Tibial artery (tissue), 4 donors: ENCODE measurements at places on chromosomes 7 and 10.

GRCh38 chr10:71319800-71320392, 837 bp downstream of the SLC29A3 start:
- no peak for DNase-seq
- no peaks in the 10 kb centered on the region for H3K27me3 ChIP-seq
- no peaks in the 10 kb centered on the region for H3K36me3 ChIP-seq
- H3K27ac ChIP-seq, result peak overlapping the region; percentile 77
- peak overlapping the region; percentile 79 for H3K4me3 ChIP-seq

- H3K36me3 ChIP-seq, result no peaks in the 10 kb centered on the region
- H3K4me3 ChIP-seq, result no peak overlapping the region
- no peak for DNase-seq
- H3K27me3 ChIP-seq, result no peaks in the 10 kb centered on the region
Measured at GRCh38 chr7:15199482-15199881, 296.9 kb upstream of the DGKB start.

DNA sequence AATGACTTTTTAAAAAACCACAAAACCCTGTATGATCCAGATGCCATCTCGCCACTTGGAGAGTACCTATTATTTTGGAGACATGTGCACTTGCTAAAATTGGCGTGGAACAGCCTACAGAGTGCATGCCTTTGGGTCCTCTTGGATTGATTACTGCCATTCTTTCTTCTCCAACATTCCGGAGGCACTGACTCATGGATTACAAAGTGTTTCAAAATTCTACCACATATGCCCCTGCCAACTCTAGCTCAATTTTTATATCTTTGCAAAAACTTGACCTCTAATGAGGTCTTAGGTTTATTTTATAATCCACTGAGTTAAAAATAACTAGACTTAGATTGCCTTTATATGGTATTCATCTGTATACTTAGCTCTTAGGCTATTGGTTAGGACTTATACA, 55.8 kb upstream of the KIF5B start:
- no peaks in the 10 kb centered on the region for H3K27me3 ChIP-seq
- peak overlapping the region; percentile 58 for H3K27ac ChIP-seq
- H3K4me3 ChIP-seq, result no peak overlapping the region
- H3K4me1 ChIP-seq, result peaks cover 9% of the 10 kb centered on the region
- DNase-seq, result no peak

- no peak for DNase-seq
- no peaks in the 10 kb centered on the region for H3K36me3 ChIP-seq
- no peak overlapping the region for H3K4me3 ChIP-seq
Measured at GRCh38 chr7:40288827-40289226, 154.0 kb downstream of the SUGCT start.

GRCh38 chr7:2698581-2699288, 10.7 kb downstream of the AMZ1 start:
- no peaks in the 10 kb centered on the region for H3K27me3 ChIP-seq
- H3K4me3 ChIP-seq, result no peak overlapping the region
- peaks cover 16% of the 10 kb centered on the region for H3K4me1 ChIP-seq

GRCh38 chr7:70829221-70830059, 302.5 kb upstream of the GALNT17 start:
- peaks cover 6% of the 10 kb centered on the region for H3K27me3 ChIP-seq
- no peak overlapping the region for H3K4me3 ChIP-seq
- H3K27ac ChIP-seq, result no peak overlapping the region
- peak; percentile 62 for DNase-seq
- H3K4me1 ChIP-seq, result no peaks in the 10 kb centered on the region
- no peaks in the 10 kb centered on the region for H3K36me3 ChIP-seq

DNA sequence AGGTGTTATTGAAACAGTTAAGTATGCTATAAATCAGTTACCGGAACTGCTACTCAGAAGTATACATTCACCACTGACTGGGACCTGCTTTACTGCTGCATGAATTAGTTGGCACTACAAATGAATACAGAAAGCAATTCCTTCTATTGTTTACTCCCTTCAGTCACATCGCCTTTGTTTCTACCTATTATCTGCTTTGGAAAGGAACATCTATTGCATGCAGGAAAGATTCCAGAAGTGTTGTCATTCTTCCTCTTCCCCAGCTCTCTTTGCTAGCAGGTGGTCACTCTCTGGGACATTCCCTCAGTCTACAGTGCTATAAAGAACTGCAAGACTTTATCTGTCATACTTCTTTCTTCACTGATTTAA, 131.3 kb downstream of the ANK3 start:
- H3K4me3 ChIP-seq, result no peak overlapping the region
- no peak overlapping the region for H3K27ac ChIP-seq
- H3K27me3 ChIP-seq, result no peaks in the 10 kb centered on the region
- H3K36me3 ChIP-seq, result peaks cover 6% of the 10 kb centered on the region
- no peaks in the 10 kb centered on the region for H3K4me1 ChIP-seq

DNA sequence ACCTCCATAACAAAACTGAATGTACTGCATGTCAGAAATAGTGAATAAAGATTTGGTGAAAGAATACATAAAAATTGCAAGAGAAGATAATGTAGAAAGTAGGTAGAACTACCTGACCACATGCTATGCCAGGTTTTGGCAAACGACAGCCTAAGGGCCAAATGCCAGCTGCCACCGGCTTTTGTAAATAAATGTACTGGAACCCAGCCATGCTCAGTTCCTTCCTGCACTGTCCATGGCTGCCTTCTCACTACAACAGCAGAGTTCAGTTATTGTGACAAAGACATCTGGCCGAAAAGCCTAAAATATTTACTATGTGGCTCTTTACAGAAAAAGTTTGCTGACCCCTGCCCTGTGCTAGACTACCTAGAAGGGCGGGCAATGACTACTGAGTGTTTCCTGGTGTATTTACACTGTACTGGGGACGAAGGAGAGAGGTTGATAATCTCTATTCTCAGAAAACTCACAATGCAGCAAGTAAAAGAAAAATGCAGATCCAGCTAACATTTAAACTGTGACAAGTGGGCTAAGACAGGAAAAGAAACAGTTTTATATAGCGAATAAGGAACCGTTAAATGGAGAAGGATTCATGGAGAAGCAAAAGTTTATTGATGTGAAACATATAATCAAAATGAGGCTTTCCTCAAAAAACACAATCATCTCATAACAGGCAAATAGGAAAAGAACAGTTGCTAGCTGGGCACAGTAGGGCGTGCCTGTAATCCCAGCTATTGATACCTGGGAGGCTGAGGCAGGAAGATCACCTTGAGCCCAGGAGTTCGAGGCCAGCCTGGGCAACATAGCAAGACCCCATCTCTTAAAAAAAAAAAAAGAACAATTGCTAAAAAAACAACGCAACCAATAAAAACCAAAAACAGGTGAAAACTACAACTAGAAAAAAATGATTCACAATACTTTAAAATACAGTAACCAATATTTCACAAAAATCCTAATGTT, 13.7 kb downstream of the KIN start:
- no peak overlapping the region for H3K4me3 ChIP-seq
- H3K4me1 ChIP-seq, result no peaks in the 10 kb centered on the region
- H3K27ac ChIP-seq, result no peak overlapping the region
- H3K27me3 ChIP-seq, result no peaks in the 10 kb centered on the region

GRCh38 chr7:82122275-82122674, 321.3 kb downstream of the CACNA2D1 start:
- no peaks in the 10 kb centered on the region for H3K27me3 ChIP-seq
- H3K4me1 ChIP-seq, result no peaks in the 10 kb centered on the region
- H3K27ac ChIP-seq, result no peak overlapping the region
- DNase-seq, result no peak

DNA sequence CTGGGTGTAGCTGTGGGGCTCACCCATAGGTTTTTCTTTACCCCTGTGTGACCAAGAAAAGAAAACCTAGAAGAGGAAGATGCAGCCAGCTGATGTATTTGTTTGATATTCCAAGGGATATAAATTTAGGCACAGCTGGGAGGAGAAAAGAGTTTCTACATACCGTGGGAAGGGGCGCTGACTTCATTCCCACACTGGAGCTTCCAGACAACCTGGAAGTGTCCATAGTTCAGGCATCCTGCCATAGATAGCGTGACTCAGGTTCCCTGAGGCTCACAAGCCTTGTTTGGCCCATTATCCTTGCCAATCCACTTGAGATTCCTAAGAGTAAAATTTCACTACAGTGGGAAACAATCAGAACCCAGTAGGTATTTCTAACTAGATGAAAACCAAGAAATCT, 371.7 kb upstream of the NRP1 start:
- H3K36me3 ChIP-seq, result no peaks in the 10 kb centered on the region
- DNase-seq, result no peak
- no peaks in the 10 kb centered on the region for H3K27me3 ChIP-seq
- no peak overlapping the region for H3K27ac ChIP-seq
- H3K4me3 ChIP-seq, result no peak overlapping the region

DNA sequence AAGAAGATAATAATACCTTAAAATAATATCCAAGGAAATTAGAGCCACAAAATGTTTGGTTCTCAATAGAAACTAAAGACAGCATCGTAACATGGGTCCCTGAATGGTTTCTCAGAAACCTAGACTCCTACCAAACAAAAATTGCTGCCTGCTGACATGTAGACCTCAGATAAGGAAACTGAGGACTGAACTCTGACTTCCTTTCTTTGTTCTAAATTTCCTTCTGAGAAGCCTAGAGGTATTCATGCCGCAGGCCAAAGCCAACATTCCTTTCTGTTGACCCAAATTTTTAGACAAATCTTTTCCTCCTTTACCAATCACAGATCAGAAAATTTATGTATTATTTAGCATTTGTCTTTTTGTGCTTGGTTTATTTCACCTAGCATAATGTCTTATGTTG, 816.7 kb upstream of the PHF14 start:
- DNase-seq, result no peak
- no peaks in the 10 kb centered on the region for H3K27me3 ChIP-seq
- H3K27ac ChIP-seq, result no peak overlapping the region

GRCh38 chr10:69439350-69439739, 11.9 kb upstream of the TSPAN15 start:
- H3K27me3 ChIP-seq, result no peaks in the 10 kb centered on the region
- H3K4me1 ChIP-seq, result no peaks in the 10 kb centered on the region
- no peak for DNase-seq
- no peaks in the 10 kb centered on the region for H3K36me3 ChIP-seq
- H3K4me3 ChIP-seq, result no peak overlapping the region
- H3K27ac ChIP-seq, result no peak overlapping the region

DNA sequence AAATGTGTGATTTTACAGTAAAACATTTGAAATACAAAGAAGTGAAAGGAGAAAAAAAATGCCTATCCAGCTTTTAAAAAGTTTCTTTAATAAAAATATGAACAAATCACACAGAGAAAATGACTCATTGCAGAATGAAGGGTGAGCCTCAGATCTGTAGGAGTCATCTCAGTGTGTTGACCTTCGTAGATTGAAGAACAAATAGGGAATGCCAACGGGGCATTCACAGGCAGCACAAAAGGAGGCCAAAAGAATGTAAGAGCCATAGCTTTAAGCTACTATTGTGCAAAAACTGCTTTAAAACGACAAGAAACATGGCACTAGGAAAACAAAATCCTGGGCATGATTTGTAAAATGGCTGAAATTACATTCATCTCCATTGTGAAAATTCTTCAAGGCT, 782.7 kb upstream of the CELF2 start:
- H3K36me3 ChIP-seq, result no peaks in the 10 kb centered on the region
- no peak for DNase-seq
- no peaks in the 10 kb centered on the region for H3K4me1 ChIP-seq
- no peak overlapping the region for H3K27ac ChIP-seq
- no peaks in the 10 kb centered on the region for H3K27me3 ChIP-seq
- no peak overlapping the region for H3K4me3 ChIP-seq

- H3K4me3 ChIP-seq, result no peak overlapping the region
- no peaks in the 10 kb centered on the region for H3K36me3 ChIP-seq
- H3K27ac ChIP-seq, result no peak overlapping the region
- DNase-seq, result no peak
- H3K4me1 ChIP-seq, result no peaks in the 10 kb centered on the region
- H3K27me3 ChIP-seq, result no peaks in the 10 kb centered on the region
Measured at GRCh38 chr7:38781991-38782390, 127.0 kb downstream of the VPS41 start.

DNA sequence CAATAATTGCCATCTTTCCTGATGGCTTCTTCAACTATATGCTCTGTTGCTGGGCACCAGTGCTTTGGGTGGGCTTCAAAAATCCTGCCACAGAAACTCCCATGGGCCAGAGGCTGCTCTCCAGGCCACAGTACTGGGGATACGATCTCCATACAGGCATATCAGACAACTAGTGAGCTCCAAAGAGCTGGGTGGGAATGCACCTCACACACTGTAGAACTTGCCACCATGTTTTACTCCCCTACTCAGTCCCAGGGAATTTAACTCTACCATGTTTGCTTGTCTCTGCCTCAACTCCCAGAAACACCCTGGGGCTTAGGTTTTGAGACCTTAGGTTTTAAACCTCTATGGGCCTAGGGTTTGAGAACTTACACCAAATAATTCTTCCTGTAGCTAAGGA, 20.5 kb upstream of the TRUB1 start:
- no peaks in the 10 kb centered on the region for H3K27me3 ChIP-seq
- DNase-seq, result no peak

- H3K27ac ChIP-seq, result peak overlapping the region; percentile 66
- H3K36me3 ChIP-seq, result no peaks in the 10 kb centered on the region
- no peak for DNase-seq
- H3K4me1 ChIP-seq, result peaks cover 27% of the 10 kb centered on the region
Measured at GRCh38 chr10:60043561-60044241, 137.3 kb upstream of the CCDC6 start.

DNA sequence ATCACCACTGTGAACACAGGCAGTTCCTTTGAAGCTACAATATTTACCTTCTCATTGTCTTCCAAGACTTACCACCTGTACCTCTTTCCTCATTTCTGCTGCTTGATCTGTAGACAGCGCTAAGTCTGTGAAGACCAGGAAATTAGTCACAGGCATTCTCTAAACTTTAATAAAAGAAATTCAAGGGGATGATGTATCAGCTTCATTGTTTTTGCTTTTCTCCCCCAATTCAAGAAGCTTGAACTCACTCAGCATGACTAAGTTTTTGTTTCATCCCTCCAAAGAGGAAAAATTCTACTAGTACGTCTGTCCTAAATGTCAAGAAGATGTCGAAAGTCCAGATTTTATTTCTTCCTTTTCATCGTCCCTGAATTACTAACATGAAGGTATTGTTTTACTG, 75.3 kb upstream of the PPP1R9A start:
- no peak overlapping the region for H3K27ac ChIP-seq
- DNase-seq, result no peak
- no peaks in the 10 kb centered on the region for H3K36me3 ChIP-seq
- H3K27me3 ChIP-seq, result no peaks in the 10 kb centered on the region
- H3K4me3 ChIP-seq, result no peak overlapping the region

- H3K4me1 ChIP-seq, result no peaks in the 10 kb centered on the region
- no peak overlapping the region for H3K4me3 ChIP-seq
- no peaks in the 10 kb centered on the region for H3K36me3 ChIP-seq
- no peaks in the 10 kb centered on the region for H3K27me3 ChIP-seq
- DNase-seq, result no peak
Measured at GRCh38 chr7:57641521-57642067, 191.6 kb downstream of the ZNF716 start.

DNA sequence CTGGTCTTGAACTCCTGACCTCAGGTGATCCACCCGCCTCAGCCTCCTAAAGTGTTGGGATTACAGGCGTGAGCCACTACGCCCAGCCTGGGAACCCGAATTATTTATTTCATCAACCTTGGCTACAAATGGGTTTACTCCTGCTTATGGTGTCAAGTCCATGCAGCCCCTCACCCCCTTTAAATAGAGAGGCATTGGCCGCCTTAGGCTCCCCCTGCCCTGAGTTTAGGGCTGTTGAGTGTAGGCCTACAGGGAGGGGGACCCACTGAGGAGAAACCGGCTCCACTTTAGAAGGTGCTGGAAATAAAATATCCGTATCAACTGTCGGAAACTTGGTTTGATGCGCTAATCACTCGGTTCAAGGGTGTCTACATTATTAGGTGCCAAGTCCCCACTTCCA, 8.7 kb upstream of the SP8 start:
- no peaks in the 10 kb centered on the region for H3K36me3 ChIP-seq
- peaks cover 93% of the 10 kb centered on the region for H3K27me3 ChIP-seq
- DNase-seq, result no peak
- H3K4me3 ChIP-seq, result no peak overlapping the region
- H3K4me1 ChIP-seq, result peaks cover 13% of the 10 kb centered on the region
- H3K27ac ChIP-seq, result no peak overlapping the region
